Stimulated activated CD8-positive, alpha-beta memory T cell treated with anti-CD3 and anti-CD28 coated beads, Interleukin-7, amount 100 ng/mL, for 4 hours (primary cell): ENCODE measurements at places on chromosomes 16 and 17.

DNA sequence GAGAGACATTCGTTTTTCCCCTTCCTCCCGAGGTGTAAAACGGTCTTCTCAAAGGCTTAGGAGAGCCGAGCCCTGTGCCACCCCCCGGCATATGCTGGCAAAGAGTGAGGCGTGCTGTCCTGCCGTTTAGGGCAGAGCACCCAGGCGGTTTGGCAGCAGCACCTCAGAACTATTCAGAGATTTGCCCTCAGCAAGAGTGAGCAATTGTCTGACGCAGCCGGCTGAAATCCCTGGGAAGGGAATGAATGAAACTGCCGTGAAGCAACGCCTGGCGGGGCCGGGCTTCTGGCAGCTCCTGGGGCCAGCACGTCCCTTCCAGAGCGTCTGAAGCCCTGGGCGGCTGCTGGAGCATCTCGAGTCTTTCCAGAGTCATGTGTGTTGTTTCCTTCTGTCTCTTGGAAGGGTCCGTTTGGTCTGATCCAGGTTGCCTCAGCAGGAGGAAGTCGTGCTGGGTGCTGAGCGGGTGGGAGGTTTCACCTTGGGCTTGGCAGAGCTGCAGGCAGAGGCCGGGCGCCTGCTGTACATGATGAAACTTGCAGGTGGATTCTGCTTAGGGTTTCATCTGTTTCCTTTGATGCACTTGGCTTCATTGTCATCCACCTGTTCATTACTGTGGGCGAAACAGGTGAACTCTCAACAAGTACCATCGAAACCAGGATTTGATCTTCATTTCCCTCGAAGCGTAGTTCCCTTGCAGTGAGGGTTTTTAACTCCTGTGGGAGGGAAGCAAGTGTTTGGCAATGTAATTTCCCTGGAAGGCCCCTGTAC lies 35.4 kb downstream of the TBCD start:
- DNase-seq: no peak

- no peak for DNase-seq
These were observed 139.3 kb downstream of the KCNJ2 start for GRCh38 chr17:70308618-70309017.

DNA sequence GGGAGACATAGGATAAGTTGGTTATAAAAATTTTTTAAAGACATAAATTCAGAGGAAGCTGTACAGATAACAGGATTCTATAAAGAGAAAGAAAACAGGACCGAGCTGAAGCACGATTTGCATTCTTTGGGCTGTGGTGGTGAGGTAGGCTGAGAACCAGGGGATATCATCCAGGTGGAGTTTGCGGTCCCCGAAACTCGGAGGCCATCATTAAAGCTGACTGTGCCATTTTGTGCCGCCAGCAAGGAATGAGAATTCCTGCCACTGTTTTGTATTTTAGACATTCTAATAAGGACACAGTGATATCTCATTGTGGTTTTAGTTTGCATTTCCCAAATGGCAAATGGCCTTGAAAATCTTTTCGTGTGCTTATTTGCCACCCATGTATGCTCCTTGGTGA lies 197.9 kb downstream of the IRF8 start:
- DNase-seq: no peak

DNA sequence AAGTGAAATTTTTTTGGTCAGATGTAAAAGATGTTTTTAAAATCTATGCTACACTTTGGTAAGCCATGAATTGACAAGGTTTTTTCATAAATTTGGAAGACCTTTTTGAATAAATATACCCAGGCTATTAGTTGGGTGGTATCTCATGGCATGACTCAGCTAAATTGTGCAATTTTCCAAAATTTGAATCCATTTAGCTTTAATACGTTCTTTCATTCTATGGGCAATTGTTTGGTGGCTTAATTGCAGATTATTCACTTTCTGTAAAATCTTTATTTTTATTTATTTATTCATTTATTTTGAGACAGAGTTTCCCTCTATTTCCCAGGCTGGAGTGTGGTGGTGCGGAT lies 82.8 kb upstream of the TNRC6A start:
- no peak for DNase-seq

GRCh38 chr16:56369202-56369601 lies 56.1 kb downstream of the AMFR start:
- DNase-seq: no peak

DNA sequence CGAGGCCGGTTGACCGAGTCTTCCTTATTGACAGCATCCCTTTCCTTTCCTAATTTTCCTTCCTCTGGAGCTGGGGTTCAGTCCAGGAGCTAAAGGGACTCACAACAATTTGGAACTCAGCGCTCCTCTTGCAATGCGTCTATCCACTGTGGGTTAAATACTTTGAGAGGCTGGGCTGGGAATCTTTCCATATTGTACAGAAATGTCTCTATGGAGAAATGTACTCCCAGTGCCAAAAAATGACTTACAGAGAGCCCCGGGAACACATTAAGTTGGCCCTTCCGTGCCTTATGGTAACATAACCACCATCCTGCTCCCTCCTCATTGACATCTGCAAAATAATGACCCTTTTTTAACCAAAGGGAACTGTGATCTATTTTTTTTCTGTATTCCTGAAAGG lies 192.8 kb downstream of the FTO start:
- DNase-seq: no peak

- DNase-seq: no peak
These were observed 45.1 kb downstream of the MYH11 start for GRCh38 chr16:15811481-15812400.
